ENCODE measurements at places on chromosomes 6 and 20.

GRCh38 chr6:161542346-161542980 is 268.6 kb upstream of the AGPAT4 start:
- DNase-seq, result no peak

DNA sequence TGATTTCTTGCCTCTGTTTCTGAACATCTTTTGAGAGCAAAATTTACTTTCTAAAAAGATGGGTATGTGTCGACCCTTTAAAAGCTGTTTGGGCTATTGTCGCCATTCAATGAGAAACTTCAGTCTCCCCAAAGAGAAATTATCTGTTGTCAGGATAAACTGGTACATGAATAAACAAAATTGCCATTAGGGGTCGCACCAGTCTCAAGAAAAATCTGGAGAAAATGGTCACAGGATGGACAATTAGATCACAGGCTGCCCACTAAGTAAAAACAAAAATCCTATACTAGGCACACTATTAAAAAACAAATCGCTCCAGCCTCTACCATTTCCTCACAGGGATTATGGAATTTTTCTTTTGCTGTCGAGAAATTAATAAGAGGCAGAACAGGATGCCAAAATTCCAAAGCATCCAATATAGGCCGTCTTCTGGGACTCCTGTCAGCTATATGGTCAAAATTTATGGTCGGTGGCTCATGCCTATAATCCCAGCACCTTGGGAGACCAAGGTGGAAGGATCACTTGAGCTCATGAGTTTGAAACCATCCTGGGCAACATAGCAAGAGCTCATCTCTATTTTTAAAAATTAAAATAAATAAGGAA is 5.5 kb upstream of the HLA-E start:
- DNase-seq, result peak; percentile 79

DNA sequence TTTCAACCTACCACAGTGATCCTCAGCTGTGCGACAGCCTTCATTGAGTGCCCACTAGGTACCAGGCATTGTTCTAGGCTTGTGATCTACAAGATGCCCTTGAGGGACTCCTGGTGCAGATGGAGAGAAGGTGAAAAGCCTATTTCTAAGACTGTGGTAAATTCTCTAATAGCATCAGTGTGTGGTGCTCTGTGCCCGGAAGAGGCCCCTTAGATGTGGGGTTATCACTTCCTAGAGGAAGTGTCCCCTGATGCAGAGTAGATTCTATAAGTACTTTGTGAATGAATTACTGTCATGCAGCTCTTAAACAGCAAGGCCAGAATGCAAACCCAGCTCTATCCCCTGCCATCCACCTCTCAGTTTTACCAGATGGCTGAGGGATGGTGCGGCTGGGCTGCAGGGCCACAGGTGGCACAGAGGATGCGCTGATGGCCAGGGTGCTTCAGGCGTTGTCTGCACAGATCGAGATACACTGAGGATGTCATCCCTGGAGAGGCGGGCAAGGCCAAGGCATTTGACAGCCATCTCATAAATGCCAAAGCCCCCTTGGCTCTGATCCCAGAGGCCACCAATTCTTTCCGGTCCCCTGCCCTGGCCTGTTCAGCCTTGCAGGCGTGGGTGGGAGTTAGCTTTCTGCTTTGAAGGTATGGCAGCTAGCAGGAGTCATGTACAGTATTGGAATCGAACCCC is 96.7 kb downstream of the TOX2 start:
- DNase-seq, result no peak

- no peak for DNase-seq
Measured at GRCh38 chr6:33693186-33694105, 18.1 kb downstream of the UQCC2 start.

GRCh38 chr6:27517928-27518787 is 45.3 kb upstream of the ZNF184 start:
- DNase-seq, result no peak

GRCh38 chr6:151483994-151484393 is 9.8 kb upstream of the CCDC170 start:
- DNase-seq, result no peak

- DNase-seq, result peak; percentile 83
Measured at GRCh38 chr6:159977255-159977903, 8.5 kb downstream of the IGF2R start.

GRCh38 chr6:72382602-72383529 is 239.0 kb upstream of the KCNQ5 start:
- DNase-seq, result no peak

DNA sequence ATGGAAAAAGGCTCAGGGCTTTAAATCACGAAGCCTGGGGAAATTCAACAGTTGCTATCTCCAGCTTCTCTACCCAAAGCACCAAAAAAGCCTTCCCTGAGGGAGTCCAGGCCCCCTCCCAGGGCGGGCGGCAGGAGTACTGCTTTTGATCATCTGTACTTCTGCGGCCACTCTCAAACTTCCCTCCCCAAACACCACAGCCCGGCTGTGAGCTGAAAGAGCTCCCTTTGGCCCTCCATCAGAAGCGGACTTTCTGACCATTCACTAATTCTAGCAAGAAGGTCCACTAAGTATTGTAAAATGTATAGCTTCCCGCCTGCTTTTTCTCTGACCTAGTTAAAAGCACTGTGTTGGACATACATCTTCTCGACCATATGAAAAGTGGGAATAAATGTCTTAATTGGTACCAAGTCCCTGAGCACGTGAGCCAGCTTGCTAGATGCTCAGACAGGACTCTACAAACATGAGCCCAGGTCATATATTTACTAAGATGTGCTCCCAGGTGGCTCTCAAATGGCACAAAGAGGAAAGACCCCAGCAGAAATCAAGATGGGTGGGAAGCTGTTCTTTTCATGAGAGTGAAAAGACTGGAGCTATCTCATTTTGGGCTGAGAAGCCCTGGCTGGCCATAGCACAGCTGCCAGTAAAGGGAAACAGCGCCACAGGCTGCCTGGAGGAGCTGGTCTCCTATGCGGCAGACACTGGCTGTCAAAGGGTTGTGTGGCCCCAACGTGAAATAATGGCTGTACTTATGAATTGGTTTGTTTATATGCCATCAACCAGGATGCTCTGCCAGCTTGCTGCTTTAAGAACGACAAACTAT is 58.6 kb downstream of the GFOD1 start:
- no peak for DNase-seq

GRCh38 chr6:116041934-116042333 is 18.8 kb downstream of the FRK start:
- DNase-seq, result no peak

GRCh38 chr6:119297049-119297448 is 52.5 kb downstream of the MAN1A1 start:
- no peak for DNase-seq

- DNase-seq, result no peak
Measured at GRCh38 chr20:53929974-53930650, 140.3 kb downstream of the BCAS1 start.

DNA sequence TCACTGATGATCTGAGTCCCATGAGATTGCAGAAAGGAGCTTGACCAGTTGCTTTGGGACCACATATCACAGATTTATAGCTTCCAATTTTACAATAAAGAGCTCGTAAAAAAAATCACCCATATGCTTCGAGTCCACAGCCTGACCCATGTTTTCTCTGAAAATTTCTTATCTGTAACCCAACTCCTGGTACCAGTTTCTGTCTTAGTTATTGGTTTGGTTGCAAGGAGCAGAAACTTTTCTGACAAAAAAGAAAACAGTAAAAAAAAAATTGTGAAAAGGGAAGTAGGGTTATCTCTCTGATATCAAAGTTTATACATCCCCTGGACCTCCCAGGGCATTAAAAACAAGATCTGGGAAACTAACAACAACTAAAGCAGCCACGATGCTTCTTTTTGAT is 30.8 kb upstream of the BPIFA2 start:
- DNase-seq, result no peak

- DNase-seq, result peak; percentile 48
Measured at GRCh38 chr20:25584905-25585704, at the start of gene NINL. Gene NINL (minus strand): TSS chr20:25585531. CDS start chr20:25526587, 58,944 bp downstream.

- no peak for DNase-seq
Measured at GRCh38 chr6:33411632-33412005, 805 bp downstream of the PHF1 start.

DNA sequence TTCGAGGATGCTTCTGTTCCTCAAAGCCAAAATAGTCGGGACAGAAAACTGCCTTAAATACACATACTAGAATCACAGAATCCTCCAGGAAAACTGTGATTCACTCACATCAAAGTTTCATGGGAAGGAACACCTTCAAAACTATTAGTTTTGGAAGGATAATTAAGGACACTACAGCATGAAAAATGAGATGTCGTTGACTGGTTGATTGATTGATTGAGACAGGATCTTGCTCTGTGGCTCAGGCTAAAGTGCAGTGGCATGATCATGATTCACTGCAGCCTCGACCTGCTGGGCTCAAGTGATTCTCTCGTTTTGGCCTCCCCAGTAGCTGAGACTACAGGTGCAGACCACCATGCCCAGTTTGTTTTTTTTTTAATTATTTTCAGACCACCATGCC is 25.7 kb upstream of the MAP3K4 start:
- DNase-seq, result no peak

- peak; percentile 97 for DNase-seq
Measured at GRCh38 chr20:25309395-25310267, 61.7 kb downstream of the PYGB start.

DNA sequence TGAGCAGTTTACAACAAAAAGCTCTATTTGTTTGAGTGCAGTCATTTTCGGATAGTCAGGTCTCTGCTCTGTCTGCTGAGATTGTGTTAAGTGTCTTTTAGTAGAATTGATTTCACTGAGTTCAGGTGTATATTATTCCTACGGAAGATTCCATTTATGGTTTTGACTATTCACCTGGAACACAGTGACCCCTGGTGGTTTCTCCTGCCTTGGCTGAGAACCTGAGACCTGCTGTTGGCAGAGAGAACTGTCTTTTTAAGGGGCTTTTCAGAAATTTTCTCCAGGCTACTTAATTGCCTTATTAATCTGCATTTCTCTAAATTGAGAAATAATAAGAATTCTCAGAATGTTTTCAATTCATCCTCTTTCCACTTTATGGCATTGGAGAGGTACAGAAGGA is 508.0 kb downstream of the TBC1D32 start:
- DNase-seq, result peak; percentile 6
